HS-27A (cell line): ENCODE measurements at places on chromosomes 7 and 10.

- DNase-seq: no peak
These were observed 56.3 kb downstream of the CRTAC1 start for GRCh38 chr10:97974100-97974499.

DNA sequence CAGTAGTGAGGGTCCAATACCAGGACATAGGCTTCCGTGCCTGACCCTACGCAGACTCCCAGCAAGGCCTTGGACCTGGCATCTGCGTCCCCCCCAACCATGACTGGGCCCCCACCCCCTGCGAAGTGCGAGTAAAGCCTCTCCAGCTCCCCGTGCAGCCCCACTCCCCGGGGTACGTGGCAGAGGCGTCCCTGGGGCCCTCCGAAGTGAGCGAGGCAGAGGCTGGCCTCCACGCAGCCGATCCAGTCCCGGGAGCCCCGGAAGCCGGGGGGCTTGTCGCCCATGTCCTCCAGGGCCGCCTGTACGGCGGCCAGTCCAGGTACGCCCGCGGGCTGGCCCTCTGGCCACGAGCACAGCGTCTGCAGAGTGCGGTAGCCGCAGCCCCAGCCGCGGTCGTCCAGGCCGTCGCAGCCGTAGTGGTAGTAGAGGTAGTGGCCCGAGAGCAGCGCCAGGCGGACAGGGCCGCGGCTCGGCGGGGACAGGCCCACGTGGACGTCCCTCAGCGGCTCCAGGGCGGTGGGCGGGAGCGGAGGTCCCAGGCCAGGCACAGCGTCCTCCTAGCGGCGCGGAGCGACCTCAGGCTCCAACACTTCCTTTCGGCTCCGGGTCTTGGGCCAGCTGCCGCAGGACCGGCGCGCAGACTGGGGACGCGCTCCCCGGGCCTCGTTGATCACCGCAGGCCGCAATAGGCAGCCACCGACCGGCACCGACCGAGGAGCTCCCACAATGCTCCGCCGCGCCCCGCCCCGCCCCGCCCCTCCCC is at the start of gene UFSP1:
UFSP1 (minus strand) TSS at position 728 of the 763 bp plus-strand sequence; CDS start at position 284, 444 bp downstream.
- no peak for DNase-seq

DNA sequence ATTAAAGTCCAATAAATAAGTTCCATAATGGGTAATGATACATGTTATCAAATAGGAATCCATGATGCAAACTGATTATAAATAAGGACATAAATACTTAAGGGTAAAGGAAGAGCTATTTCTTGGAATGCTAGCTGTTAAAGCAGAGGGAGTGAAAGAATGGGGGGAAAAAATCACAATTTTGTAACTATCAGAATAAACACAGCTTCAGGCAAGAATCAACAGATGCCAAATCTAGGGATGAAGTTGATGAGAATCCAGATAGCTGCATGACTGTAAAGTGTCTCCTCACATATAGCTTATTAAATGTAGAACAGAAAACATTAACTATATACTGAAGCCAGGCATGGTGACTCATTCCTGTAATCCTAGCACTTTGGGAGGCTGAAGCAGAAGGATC is 4.9 kb downstream of the IPMK start:
- no peak for DNase-seq

DNA sequence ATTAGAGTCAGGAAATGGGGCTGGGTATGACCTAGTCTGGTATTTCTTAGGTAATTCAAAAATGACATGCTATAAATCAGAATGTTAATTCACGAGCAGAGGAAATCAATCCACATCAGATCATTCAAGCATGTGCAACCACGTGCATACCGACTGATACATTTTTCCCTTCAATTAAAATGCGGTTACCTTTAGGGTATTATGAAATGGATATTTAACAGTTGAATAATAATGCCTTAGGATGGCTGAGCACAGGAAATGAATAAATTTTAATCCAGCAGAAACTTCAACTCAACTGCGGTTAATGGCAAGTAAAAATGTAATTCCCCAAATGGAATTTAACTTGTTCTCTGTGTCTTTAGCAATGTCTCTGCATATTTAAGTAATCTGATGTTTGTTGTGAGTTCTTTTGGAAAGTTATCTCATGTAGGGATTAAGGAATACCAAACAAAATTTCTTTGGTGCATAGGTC is 9.2 kb downstream of the CPA2 start:
- no peak for DNase-seq

DNA sequence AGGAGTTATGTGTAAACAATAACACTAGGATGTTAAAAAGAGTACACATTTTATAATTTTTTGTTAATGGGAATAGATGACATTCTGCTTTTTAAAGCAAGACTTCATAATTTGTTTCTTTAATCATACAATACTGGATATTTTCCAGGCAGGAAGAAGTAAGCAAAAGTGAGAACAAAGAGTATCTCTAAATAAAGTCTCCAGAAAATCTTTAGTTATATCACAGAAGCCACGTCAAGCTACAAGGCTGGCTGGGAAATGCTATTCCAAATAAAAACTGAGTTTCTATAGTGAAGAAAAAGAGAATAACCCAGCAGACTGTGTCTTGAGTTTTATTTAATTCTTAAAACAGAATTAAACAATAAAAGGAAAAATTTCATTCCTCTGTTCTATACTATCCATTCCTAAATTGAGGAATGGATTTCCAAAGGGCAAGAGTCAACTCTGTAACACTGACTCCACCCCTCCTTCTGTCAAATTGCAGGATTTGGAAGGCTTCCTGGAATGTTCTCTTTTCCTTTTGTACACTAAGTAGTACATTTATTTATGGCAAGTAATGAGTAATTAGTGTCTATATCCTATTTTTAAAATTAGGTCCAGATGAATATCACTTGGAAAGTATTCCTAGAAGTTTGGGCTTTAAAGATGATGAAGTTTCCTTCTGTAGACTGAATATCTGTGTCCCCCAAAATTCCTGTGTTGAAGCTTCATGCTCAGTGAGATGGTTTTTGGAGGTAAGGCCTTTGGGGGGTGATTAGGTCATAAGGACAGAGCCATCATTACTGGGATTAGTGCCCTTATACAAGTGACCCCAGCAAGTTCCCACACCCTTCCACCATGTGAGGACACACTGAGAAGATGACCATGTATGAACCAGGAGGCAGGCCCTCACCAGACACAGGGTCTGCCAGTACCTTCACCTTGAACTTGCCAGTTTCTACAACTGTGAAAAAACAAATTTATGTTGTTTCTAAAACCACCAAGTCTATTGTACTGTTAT is 290.9 kb downstream of the CRPPA start:
- no peak for DNase-seq

GRCh38 chr7:90424720-90425119 is 21.5 kb downstream of the CLDN12 start:
- no peak for DNase-seq

GRCh38 chr7:5183155-5183554 is 6.9 kb upstream of the WIPI2 start:
- no peak for DNase-seq

DNA sequence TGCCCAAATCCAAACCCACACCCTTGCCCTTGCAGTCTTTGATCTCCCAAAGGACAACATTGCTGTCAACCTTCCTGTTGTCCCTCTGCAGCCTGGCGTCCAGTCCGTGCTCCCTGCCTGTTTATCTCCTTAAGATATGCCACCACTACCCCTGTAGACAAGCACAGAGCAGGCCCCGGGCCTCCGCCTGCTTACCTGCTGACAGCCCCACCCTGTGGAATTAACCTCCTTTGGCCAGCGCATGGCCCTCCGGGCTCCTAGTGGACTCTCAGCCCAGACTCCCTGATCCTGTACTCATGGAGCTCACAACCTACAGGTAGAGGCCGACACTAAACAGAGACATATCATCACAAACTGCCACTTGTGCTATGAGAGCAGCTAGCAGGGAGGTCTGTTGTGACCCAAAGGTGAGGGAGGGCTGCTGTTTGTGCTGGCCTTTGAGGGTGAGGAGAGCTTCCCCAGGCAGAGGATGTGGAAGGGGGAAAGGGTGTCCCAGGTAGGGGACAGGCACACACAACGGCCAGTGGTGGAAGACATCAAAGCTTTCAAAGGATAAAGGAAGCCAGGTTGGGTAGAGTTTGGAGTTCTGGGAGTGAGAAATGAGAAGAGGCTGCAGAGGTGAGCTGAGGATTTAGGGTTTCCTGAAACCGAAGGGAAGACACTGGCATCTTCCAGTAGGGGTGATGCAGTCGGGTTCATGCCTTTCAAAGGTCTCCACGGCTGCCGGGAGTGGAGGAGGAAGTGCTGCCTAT is 174.5 kb upstream of the ZMIZ1 start:
- no peak for DNase-seq

GRCh38 chr7:44985900-44986217 is 7.0 kb upstream of the MYO1G start:
- DNase-seq: no peak

DNA sequence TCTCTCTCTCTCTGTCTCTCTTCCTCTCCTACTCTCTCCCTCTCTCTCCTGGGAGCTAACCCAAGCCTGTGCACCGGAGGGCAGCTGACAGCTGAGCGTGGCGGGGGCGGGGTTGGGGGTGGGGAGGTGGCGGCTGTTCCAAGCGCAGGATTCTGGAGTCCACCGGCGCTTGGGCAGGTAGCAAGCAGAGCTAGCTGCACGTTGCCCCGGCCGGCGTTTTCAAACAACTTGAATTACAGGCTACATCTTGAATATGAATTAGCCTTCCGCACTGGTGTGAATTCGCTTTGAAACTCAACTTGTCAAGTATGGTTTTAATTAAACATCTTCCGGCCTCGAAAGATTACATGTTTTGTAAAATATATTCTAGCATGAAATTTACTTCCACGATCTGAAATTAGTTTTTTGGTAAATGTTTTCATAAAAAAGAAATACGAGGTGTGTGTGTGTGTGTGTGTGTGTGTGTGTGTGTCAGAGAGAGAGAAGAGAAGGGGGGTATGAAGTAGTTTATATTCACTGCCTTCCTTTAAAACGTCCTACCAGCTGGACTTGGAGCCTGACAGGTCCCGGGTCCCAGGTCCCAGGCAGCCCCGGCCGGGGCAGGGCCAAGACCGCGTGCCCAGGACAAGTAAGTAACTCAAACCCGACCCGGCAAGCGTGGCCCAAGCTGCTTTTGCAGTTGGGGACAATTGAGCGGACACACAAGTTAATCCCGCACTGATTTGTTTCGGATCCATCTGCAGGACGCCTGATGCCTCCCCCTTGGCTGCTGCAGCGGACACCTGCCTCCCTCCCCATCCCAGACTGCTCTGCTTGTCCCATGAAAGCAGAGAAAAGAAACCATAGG is 9.0 kb upstream of the DLX6 start:
- no peak for DNase-seq

DNA sequence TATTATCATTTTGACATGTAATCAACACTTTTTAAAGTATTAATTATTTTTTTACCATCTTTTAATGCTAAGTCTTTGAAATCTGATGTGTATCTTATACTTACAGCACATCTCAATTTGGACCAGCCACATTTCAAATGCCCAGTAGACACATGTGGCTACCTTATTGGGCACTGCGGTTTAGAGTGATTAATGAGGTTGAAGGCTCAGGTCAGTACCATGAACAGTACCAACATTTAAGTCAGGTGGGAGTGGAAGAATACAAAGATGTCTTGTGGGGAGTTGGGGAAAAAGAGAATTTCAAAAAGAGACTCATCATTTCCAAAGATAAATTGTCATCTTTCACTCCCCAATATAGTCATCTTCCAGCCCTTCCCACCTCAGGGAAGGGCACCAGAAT is 40.5 kb downstream of the COL28A1 start:
- DNase-seq: no peak

GRCh38 chr7:93115796-93116195 is 2.0 kb downstream of the SAMD9 start:
- no peak for DNase-seq

DNA sequence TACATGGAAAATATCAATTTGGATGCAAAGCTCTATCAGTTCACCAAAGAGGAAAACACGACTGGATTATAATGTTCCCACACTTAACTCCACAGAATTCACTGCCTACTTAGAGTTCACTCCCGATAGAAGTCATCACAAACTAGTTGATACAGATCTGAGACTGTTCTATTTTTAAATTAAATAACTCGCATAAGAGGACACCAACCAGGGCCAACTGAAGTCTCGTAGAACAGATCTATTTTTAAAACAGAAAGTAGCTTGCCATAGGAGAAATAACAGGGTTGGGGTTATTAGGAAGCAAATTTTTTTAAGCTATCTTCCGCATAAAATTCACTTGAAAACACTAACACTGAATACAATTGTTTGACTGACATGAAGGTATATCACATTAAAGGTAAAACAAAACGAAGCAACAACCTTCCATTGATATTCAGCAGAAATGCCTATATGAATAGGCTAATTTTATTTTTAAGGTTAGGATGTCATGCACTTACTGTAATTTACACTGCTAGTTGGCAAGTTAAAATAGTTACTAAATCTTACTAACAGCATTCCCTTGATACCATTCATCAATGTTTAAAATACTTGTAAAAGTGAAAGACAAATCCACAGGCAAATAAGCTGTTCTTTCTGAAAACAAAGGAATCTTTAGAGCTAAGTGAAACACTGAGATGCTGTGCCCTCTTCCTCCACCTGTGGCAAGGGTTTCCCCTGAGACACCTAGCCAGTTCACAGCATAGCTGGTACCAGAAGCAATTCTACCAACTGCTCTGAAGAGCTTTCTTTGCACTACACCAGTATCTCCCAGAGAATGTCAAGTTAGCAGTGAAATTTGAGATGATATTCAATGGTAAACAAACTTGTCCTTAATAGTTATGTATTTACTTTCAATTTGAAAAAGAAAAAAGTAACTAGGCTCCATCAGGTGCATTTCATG is 186.7 kb upstream of the ANK3 start:
- DNase-seq: no peak

DNA sequence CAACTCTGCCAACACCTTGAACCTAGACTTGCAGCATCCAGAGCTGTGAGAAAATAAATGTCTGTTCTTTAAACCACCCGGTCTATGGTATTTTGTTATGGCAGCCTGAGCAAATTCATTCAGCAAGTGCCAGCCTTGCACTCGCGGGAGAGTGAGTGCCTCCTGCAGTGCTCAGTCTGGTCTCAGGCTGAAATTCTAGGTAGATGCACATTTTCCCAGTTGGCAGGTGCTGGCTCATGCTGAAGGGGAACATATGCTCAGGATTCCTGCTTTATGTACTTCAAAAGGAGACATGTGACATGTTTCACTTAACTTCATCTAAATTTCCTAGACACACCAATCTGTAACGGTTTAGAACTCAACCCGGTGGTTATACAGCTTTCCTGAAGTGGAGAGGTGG is 170.8 kb downstream of the MGMT start:
- no peak for DNase-seq

DNA sequence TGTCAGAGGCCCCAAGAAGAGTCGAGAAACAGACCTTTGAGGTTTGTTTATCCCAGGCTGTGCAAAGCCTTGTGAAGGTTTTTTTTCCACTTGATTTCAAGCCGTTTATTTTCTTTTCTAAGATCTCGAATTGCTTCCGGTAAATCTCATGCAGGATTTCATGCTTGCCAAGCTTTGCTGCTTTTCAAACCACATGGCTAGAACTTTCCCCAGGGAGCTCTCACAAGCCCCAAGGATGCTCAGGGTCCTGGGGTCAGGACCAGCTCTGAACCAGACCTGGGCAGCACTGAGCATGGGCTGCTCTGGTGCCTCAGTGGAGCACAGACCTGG is 48.0 kb upstream of the AQP1 start:
- no peak for DNase-seq

DNA sequence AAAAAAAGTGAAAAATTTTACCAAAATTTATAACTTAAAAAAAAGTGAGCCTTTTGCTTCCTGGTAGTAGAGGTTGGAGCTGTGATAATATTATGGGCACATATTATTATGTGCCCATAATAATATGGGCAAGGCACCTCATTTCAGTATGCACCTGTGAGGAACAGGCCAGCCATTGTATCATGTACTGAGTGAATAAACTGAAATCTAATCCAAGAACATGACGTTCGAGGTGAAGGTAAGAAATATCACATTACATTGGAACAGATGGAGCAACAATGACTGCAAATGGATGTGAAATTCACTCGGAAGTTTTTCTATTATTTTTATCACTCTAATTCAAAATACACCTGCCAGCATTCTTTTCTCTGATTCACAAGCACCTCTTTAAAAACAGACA is 216.0 kb downstream of the KLF6 start:
- no peak for DNase-seq
